Activated CD4-positive, CD25-positive, alpha-beta regulatory T cell treated with anti-CD3 and anti-CD28 coated beads, Interleukin-2, amount 50 U/mL, for 72 hours (primary cell): ENCODE measurements at places on chromosomes 13 and 19.

DNA sequence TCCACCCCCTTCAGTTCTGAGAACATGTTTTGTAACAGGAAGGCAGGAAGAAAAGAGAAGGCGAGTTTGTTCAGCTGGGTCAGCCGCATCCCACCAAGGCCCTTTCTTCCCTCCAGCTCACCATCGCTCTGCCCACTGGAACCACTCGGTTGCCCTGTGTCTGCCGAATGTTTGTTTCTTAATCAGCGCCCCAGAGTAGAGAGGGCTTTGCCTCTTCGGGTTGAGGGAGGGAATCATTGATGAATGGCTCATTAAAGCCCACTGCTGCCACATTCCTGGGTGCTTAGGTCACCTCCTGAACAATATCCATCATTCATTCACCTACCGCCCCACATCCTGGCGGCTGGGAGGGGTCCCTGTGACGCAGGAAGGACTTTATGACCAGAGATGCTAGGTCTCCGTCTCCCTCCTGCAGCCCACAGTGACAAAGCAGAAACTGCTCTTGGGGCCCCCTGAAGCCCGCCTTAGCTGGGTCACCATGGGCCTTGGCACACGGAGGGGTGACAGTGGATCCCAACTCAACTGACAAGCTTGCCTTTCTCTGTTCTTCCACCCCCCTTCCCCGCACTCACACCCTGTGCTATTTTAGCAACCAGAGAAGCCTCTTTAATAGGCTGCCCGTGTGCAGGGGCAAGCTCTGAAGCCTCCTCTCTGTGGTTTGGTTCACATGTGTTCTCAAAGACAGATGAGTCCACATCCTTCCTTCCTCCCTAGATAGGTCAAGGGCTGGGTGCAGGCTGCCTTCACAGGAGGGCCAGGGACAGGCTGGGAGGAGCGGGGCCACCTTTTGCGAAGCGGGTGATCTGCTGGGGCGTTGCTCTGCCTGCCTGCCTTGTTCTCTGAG lies 46.2 kb downstream of the ACTN4 start:
- no peak for DNase-seq

DNA sequence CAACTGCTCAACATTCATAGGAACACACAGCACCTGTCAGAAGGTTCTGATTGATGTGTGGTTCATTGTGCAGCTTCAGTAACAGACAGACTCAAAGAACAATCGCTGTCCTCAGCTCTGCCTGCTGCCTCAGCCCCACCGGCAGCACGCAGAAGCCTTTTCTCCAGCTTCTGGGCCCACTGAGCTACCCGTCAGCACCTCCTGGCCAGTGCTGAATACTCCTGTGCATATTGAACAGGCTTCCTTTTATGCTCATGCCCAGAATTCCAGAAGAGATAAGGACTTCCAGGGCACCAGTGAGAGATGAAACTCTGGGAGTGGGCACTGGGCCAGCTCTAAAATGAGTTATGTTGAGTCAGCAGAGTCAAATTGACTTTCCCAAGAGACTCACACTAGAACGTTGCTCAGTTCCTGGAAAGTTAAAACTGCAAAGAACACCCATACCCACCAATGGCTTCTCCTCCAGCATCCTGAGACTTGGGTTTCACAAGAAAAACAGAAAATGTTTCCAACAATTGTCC lies 119.3 kb downstream of the COL4A1 start:
- no peak for DNase-seq

DNA sequence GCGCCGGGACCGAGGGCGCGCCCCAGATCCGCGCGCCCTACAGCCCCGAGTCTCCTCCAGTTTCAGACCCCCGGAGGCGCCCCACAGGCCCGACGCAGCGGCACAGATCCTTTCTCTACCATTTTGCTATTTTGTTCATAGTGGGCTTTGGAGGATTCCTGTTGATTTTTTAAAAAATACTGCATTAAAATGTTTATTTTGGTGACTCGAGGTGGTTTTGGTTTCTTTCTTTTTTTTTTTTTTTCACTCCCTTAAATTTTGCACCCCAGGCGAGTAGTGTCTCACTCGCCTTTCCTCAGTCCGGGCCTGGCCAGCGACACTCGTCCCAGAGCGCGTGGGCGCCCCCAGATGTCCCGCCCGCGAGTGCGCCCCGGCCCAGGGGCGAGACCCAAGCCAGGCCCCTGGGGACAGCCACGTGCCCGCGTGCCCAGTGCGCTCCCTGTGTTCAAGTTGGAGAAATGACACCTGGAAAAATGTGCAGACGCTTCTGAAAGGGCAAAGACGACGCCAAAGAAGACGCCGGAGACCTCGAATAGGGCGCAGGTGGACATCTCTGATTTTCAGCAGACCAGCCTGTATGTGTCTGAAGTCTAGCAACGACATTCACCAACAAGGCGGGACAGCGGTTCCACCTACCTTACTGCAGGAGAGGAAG lies 471 bp upstream of the INSR start:
- no peak for DNase-seq

DNA sequence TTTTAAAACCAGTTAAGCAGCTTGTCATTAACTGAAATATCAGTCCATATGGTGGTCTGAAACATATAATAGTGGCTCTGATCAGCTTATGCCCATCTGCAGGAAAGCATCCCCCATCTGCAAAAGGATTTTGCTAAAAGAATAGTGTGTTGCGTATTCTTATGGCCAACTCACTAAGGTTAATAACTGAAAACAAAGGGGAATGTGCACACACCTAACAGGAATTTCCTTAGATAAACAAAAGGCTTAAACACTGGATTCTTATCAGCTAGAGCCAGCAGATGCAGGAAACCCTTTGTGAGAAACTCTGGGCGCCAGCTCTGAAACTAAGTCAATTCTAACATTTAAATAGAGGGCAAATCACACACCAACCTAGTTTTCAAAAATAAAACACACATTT lies 22.1 kb downstream of the VPS36 start:
- DNase-seq = no peak

- DNase-seq = no peak
Observed at GRCh38 chr19:33568706-33569105, 47.1 kb upstream of the PEPD start.

GRCh38 chr13:23615395-23616081 lies 45.3 kb downstream of the TNFRSF19 start:
- no peak for DNase-seq

GRCh38 chr19:47049307-47049700 lies 880 bp upstream of the TMEM160 start:
- DNase-seq = no peak
